ENCODE measurements at places on chromosomes 12 and 14. TPM values are rescaled to one million over a fixed set of nuclear protein-coding genes. Genes with fewer than 3 reads are reported as not detected.
A peak's percentile ranks its signal among the peaks of the same experiment; 100 is the strongest.

DNA sequence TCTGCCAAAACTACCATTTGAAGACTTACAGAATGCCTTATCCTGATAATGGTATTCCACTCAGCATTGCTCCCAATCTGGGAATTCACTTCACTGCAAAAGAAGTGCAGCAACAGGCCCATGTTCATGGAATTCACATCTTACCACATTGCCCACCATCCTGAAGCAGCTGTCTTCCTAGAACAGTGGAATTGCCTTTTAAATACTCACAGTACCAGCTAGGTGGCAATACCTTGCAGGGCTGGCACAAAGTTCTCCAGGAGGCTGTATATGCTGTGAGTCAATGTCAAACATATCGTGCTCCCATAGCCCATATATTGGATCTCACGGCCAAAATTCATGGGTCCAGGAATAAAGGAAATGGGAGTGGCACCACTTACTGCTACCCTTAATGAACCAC is 83.8 kb upstream of the PLEKHG7 start:
- no peak overlapping the region for H3K4me3 ChIP-seq
- H3K27me3 ChIP-seq, result no peaks in the 10 kb centered on the region
- no peak for DNase-seq
- H3K36me3 ChIP-seq, result no peaks in the 10 kb centered on the region
- H3K4me1 ChIP-seq, result no peaks in the 10 kb centered on the region

GRCh38 chr12:66066137-66066928 is 64.2 kb downstream of the LLPH start:
- no peaks in the 10 kb centered on the region for H3K36me3 ChIP-seq
- peak; percentile 25 for DNase-seq
- no peak overlapping the region for H3K4me3 ChIP-seq

GRCh38 chr12:47554046-47554653 is 151.7 kb downstream of the RPAP3 start:
- no peak overlapping the region for H3K4me3 ChIP-seq
- no peak overlapping the region for H3K27ac ChIP-seq
- no peaks in the 10 kb centered on the region for H3K4me1 ChIP-seq

GRCh38 chr12:6452245-6452943 is 552 bp downstream of the TAPBPL start:
- peaks cover 47% of the 10 kb centered on the region for H3K36me3 ChIP-seq
- no peaks in the 10 kb centered on the region for H3K27me3 ChIP-seq
- peak overlapping the region; percentile 97 for H3K27ac ChIP-seq
- peaks cover 49% of the 10 kb centered on the region for H3K4me1 ChIP-seq

GRCh38 chr12:113222730-113223531 is 1.7 kb downstream of the TPCN1 start:
- H3K4me1 ChIP-seq, result peaks cover 25% of the 10 kb centered on the region
- H3K27me3 ChIP-seq, result no peaks in the 10 kb centered on the region
- peak overlapping the region; percentile 73 for H3K4me3 ChIP-seq
- peak overlapping the region; percentile 91 for H3K27ac ChIP-seq

DNA sequence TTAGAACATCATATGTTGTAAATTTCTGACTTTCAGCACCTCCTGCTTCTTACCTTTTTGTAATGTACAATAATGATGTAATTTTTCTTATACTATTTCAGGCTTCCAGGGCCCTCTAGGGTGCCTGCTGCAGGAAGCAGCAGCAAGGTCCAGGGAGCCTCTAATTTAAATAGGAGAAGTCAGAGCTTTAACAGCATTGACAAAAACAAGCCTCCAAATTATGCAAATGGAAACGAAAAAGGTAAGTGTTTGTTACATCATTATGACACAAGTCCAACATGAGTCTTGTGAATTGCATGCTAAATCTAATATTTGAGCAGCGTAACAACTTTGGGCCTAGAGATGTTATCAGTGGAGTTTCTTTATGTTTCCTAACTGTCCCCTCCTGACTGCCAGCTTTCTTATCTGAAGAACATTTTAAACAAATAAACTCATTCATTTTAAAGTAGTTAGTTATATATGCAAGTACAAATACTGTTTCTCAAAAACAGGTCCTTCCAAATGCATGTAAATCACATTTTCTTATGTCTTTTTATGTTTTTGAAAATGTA is 167.6 kb downstream of the NAV3 start:
- no peaks in the 10 kb centered on the region for H3K4me1 ChIP-seq
- H3K4me3 ChIP-seq, result no peak overlapping the region
- H3K36me3 ChIP-seq, result no peaks in the 10 kb centered on the region
- DNase-seq, result no peak
- no peak overlapping the region for H3K27ac ChIP-seq

DNA sequence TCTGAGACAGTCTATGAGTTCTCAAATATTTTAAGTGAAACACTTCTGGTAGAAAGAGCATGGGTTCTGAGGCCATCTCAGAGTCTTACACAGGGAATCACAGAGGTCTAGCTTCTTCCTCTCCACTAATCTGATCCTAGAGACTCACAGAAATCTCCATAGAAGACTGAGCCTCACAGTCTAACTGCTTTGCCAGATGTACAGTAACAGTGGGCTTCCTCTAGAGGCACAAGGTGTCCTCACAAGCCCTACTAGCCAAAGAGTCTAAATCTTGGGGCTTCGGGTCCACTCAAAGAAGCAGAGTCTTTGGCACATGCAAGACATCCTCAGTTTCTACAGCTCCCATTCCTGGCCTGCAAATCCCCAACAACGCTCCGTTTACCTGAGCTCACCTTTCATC is 14.1 kb downstream of the OR6J1 start:
- no peak overlapping the region for H3K4me3 ChIP-seq
- DNase-seq, result no peak
- no peaks in the 10 kb centered on the region for H3K36me3 ChIP-seq

GRCh38 chr12:68482660-68483059 is 128.0 kb upstream of the RAP1B start:
- H3K4me1 ChIP-seq, result no peaks in the 10 kb centered on the region
- H3K27ac ChIP-seq, result peak overlapping the region; percentile 1
- no peak overlapping the region for H3K4me3 ChIP-seq
- peak; percentile 35 for DNase-seq
- H3K36me3 ChIP-seq, result no peaks in the 10 kb centered on the region

- H3K4me1 ChIP-seq, result peaks cover 2% of the 10 kb centered on the region
- no peaks in the 10 kb centered on the region for H3K27me3 ChIP-seq
- H3K4me3 ChIP-seq, result no peak overlapping the region
- H3K27ac ChIP-seq, result no peak overlapping the region
- no peak for DNase-seq
Measured at GRCh38 chr12:1289371-1290155, 298.5 kb downstream of the ERC1 start.

- no peaks in the 10 kb centered on the region for H3K36me3 ChIP-seq
- DNase-seq, result no peak
- no peaks in the 10 kb centered on the region for H3K27me3 ChIP-seq
- no peak overlapping the region for H3K4me3 ChIP-seq
- H3K4me1 ChIP-seq, result peaks cover 78% of the 10 kb centered on the region
- no peak overlapping the region for H3K27ac ChIP-seq
Measured at GRCh38 chr12:805022-805632, 52.7 kb downstream of the WNK1 start.

DNA sequence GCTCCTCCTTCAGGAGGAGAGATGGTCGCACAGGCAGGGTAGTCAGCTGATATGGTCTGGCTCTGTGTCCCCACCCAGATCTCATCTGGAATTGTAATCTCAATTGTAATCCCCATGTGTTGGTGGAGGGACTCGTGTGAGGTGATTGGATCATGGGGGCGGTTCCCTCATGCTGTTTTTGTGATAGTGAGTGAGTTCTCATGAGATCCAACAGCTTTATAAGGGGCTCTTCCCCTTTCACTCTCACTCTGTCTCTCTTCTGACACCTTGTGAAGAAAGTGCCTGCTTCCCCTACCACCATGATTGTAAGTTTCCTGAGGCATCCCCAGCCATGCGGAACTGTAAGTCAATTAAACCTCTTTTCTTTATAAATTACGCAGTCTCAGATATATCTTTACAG is 218.9 kb upstream of the TMTC1 start:
- H3K36me3 ChIP-seq, result no peaks in the 10 kb centered on the region
- no peak overlapping the region for H3K27ac ChIP-seq
- DNase-seq, result no peak
- H3K4me3 ChIP-seq, result no peak overlapping the region
- H3K4me1 ChIP-seq, result no peaks in the 10 kb centered on the region

DNA sequence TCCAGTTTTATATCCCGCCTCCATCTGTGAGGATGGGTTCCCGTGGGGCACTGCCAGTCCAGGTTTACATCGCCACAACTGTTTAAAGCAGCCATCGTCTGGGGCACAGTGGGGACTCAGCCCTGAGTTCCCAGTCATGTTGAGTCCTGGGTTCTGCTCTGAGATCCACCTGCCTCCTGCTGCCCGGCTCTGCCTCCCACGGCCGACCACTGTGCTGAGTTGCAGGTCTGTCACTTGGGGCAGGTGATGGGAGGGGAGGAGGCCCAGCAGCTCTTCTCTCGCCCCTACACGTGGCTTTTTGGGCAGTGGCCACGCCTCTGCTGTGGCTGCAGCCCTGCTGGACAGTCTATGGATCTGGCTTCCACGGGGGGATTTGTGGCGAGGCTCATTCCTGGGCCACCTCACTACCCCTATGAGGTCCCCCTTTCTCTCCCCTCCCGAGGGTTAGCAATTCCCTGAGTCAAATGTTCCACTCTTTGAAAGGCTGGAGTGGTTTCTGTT is 143.0 kb downstream of the ADGRD1 start:
- H3K36me3 ChIP-seq, result no peaks in the 10 kb centered on the region
- no peak overlapping the region for H3K4me3 ChIP-seq
- no peak overlapping the region for H3K27ac ChIP-seq
- no peaks in the 10 kb centered on the region for H3K27me3 ChIP-seq
- no peaks in the 10 kb centered on the region for H3K4me1 ChIP-seq
- no peak for DNase-seq

- H3K36me3 ChIP-seq, result peaks cover 93% of the 10 kb centered on the region
- peaks cover 30% of the 10 kb centered on the region for H3K4me1 ChIP-seq
- H3K27me3 ChIP-seq, result no peaks in the 10 kb centered on the region
- no peak overlapping the region for H3K4me3 ChIP-seq
- DNase-seq, result no peak
Measured at GRCh38 chr12:57096748-57097553, 8.0 kb downstream of the NAB2 start.

DNA sequence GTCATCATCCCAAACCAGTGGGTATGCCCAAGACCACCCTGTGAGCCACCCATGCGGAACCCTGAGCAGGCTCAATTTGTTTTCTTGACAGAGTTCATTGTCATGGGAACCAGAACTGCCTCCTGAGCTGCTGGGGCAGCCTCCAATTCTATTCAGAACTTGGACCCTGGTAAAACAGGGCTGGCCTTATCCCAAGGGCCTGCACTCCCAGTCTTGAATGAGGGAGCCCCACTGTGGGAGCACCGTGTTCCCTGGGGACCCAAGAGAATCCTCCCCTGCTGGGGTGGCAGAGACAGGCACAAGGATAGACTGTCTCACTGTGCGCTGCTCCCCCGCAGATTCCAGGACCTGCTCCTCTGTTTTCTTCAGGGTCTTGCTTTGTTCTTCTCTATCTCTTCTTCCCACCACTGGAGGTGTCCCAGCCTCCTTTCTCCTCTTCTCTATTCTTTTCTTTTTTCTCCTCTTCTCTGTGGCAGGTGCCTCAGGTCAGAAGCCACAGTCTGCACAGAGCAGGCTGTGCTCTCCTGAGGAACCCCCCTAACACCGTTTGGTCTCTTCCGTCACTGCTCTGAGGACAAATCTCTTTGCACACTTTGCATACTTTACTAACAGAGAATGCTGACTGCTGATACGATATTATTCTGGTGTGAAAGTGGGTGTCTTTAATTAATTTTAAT is 31.2 kb upstream of the CHPT1 start:
- H3K27ac ChIP-seq, result no peak overlapping the region
- no peaks in the 10 kb centered on the region for H3K4me1 ChIP-seq
- H3K4me3 ChIP-seq, result no peak overlapping the region
- no peaks in the 10 kb centered on the region for H3K27me3 ChIP-seq
- no peaks in the 10 kb centered on the region for H3K36me3 ChIP-seq
- DNase-seq, result no peak

GRCh38 chr12:83042441-83043200 is 355.9 kb downstream of the TMTC2 start:
- no peaks in the 10 kb centered on the region for H3K27me3 ChIP-seq
- no peak overlapping the region for H3K27ac ChIP-seq
- H3K4me3 ChIP-seq, result no peak overlapping the region
- H3K36me3 ChIP-seq, result no peaks in the 10 kb centered on the region
- DNase-seq, result peak; percentile 21

Gene IFI27
- total RNA-seq, result 193 TPM

Gene LRP6
- total RNA-seq, result 113 TPM

Gene IL31
- total RNA-seq, result not detected

Gene IAPP
- not detected for total RNA-seq

Gene WNT5B
- 22.3 TPM for total RNA-seq

Gene MLH3
- 36.8 TPM for total RNA-seq

All from stomach (tissue), 19 donors.